ENCODE measurements at places on chromosomes 3 and 15.

GRCh38 chr15:46312133-46312740, 677.4 kb downstream of the SQOR start:
- no peak for DNase-seq

DNA sequence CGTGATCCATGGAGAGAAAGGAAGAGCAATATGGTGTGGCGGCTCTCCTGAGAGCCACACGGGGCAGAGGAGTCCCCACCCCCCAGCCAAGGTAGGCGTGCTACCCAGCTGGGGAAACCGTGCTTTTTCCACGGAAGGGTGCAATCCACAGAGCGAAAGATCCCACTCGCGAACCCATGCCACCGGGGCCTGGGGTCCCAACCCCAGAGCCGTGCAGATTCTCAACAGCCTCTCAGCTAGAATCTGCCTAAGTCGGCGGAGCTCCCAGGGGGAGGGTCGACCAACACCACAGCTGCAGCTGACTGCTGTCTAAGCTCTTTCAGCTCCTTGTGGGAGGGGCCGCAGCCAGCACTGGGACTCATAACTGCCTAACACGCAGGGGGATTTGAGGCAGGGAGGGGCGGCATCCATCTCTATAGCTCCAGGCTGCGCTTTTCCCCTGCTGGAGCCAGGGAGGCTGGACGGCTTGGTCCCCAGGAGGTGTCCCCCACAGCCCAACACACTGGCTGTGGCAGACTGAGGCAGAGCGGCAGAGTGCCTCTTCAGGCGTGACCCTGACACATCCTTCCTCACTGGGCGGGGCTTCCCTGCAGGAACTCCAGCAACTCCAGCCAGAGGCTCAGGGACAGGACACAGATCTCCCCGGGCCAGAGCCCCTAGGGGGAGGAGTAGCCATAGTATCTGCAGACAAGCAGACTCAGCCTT, 107.6 kb upstream of the ZBTB20 start:
- no peak for DNase-seq

DNA sequence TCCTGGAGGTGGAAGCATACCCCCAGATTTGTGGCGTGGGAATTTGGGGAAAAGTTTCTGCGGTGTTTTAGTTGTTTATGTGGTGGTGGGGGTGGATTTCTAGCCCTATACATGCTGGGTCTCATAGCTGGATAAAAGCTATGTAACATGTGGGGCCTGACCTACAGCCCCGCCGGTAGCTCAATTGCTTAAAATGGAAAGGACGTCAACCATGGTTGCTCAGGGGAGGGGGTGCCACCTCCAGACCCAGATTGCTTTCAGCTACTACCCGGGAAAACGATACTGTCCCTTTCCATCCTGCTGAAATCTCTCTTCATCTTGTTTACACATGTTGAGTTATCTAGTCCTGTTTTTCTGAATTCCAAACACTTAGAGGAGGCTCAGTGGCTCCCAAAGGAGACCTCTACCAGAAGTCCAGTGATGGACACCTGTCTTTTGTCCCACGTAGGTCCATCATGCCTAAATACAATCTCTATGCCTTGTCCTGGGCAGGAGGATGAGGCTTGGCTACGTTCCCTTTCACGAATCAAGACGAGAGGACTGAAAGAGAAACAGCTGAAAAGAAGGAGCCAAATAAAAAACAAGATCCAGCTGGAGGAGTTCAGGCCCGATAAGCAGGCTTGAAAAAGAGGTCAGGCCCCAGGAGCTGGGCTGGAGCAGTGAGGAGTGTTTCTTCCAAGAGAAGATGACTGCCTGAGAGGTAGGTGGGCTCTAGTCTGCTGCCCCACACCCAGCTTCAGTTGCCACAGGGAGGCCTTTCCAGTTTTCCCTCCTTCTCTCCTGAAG, 72.1 kb upstream of the TPRG1 start:
- no peak for DNase-seq

GRCh38 chr3:79926522-79926921, 158.7 kb upstream of the ROBO1 start:
- DNase-seq, result no peak

DNA sequence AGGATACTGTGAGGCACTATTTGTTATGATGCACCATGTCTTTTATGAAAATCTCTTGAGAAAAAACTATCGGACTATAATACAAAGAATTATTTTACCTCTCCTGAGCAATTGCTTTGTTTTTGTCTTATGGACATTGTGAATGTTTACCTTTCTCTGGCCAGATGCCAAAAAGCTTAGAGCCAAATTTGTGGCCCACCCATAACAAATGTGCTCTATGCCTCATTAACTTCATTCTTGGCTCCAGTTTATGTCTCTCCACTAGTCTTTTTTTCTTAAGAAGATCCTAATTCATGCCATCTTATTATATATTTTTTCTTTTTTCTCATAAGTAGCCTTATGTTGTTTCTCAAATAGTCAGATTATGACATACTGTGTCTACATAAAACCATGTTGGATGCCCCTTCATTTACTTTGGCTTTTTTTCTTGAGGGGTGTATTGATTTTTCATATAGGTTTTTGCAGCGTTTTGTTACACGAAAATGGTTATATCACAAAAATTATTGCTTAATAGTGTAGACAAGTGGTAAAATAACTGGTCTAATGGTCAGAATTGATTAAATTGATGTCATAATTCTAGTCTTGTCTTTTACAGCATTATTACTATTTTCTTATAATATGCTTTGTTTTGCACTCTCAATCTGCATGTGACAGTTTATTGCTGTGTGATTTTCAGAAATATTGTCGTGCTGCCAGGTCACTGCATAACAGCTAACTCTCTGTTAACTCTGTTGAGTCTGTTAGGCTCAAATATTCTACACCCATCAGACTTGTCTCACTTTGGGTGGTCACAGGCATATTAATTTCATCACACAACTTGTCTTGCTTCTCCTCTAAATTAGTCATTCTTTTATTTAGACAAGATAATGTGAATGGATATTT, 18.2 kb downstream of the SENP8 start:
- no peak for DNase-seq

DNA sequence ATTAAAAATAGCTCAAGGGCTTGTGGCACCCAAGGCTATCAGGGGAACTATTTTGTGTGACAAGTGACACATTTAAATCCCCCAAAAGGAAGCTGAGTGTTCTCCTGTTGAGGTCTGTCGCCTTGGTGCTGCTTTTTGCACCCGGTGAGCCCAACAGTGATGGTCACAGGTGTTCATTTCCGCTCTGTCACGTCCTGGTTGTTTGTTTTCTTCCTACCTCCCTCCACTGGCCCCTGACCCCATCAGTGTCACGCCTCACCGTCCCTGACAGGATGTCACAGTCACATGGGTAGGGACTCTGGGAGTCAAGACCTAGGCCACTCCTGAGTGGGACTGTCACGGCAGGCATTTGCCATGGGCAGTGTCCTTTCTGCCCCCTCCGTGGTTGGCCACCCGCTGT, 11.2 kb downstream of the SLCO3A1 start:
- no peak for DNase-seq

- DNase-seq, result no peak
Measured at GRCh38 chr3:64443546-64444381, 218.5 kb upstream of the PRICKLE2 start.
